Kidney (tissue), 22 donors: ENCODE measurements at places on chromosomes 3 and 15. TPM values are rescaled to one million over a fixed set of nuclear protein-coding genes. Genes with fewer than 3 reads are reported as not detected.

The STARD5 gene
- polyA plus RNA-seq = 3.2 TPM

GRCh38 chr3:163071713-163072112 lies 1575.1 kb downstream of the OTOL1 start:
- DNase-seq = no peak

- DNase-seq = no peak
Observed at GRCh38 chr15:55522742-55523450, 14.9 kb upstream of the DNAAF4 start.

GRCh38 chr3:112857526-112857925 lies 10.9 kb upstream of the CD200R1L start:
- no peak for DNase-seq

DNA sequence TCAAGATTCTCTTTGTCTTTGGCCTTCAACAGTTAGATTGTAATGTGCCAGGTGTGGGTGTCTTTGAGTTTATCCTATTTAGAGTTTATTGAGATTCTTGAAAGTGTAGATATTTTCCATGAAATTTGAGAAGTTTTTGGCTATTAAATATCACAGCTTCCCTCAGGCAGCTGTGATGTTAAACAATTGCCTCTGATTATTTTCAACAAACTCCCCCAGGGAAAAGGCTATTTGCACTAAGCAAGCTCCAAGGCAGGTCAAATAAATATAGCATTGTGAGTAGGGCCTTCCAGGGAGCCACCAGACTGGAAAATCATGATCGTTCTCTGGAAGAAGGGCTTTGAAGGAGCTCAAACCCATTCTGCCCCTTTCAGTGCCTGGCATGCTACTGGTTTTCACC lies 107.0 kb downstream of the EEFSEC start:
- DNase-seq = no peak

DNA sequence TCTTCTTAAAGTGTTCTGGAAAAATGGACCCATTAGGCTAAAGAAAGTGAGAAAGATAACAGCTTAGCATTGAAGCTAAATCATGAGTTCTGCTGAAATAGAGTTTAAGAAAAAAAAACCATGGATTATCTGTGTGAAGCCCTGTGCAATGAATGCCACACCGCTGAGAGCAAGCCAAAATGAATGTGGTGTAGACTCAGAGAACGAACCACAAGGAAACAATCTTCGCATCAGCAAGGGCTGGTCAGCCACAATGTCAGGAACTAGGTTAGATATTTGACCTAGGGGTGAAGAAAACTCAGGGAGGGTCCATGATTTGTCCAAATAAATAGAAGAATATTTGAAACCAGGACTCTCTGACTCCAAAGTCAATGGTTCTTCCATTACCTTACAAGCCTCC lies 91.4 kb upstream of the MEX3B start:
- no peak for DNase-seq

DNA sequence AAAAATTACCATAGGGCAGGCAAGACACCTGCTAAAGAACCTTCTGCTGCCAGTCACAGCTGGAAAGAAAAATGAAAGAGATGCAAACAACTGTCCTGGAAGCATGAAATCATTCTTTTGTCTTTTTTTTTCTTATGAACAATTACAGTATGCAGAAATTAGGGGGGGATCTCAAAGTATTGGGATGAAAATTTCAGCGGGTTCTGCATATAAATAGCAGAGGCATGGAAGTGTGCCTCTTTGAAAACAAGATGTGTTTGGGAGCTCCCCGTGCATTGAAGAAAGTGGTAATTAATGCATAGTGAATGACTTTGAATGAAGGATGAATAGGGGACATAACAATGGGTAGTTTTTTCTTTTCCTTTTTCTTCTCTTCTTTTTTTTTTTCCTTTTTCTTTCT lies 431.2 kb downstream of the SOX2 start:
- no peak for DNase-seq

The ROBO2 gene
- 1.6 TPM for polyA plus RNA-seq

- no peak for DNase-seq
Observed at GRCh38 chr3:42733501-42734262, 31.1 kb upstream of the HHATL start.

The SCN5A gene
- 0.06 TPM for polyA plus RNA-seq

DNA sequence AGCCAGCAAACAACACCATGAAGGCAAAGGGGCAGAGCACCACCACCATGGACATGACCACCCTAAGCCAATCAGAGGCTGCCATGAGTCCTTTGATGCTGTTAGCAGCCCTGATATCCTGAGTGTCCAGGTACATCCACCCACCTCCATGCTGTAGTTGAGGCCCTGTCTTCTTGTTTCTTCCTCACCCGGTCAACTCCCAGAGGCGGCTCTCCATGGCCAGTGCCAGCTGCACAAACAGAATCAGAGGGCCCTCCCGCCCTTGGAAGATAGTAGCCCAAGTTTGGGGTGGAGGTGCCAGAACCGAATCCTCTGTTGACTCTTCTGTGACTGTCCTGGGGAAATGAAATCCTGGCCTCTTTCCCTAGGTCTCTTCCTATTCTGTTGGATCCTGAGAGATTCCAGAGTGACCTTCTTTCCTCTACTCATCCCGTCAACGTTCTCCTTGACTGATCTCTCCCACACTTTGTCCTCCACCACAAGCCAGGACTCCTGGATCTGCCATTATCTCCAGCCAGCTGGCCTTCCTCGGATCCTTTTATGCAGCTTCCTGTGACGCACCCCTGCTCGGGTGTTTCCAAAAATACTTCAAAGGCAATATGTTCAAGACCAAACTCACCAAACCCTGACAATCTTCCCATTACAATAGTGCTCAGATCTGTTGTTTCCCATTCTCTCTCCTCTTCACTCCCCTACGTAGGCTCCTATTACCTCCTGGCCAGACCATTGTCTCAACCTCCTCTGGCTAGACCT lies 45.4 kb upstream of the DLG1 start:
- no peak for DNase-seq

GRCh38 chr3:153618176-153618575 lies 456.1 kb downstream of the RAP2B start:
- DNase-seq = no peak

DNA sequence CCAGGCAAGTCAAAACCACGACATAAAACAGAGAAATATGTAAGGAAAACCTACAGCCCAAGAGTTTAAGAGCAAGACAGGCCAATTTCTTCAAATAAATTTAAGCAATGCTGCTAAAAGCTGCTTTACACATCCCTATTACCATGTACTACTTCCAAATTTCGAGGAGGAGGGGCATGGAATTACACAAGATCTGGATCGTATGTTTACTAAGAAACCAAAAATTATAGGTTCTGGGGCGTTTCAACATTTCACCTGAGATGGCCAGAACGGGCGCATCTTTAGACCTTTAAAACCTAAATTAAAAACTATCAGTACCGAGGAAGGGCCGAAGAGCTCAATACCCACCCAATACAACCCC lies 664 bp upstream of the NR2C2 start:
- DNase-seq = no peak

GRCh38 chr3:12436514-12437220 lies 47.6 kb upstream of the TSEN2 start:
- DNase-seq = no peak

GRCh38 chr15:77029166-77030047 lies 34.5 kb downstream of the PSTPIP1 start:
- DNase-seq = no peak

GRCh38 chr15:75019916-75020315 lies 3.5 kb upstream of the PPCDC start:
- no peak for DNase-seq
